ENCODE measurements at places on chromosomes 5 and 9.

DNA sequence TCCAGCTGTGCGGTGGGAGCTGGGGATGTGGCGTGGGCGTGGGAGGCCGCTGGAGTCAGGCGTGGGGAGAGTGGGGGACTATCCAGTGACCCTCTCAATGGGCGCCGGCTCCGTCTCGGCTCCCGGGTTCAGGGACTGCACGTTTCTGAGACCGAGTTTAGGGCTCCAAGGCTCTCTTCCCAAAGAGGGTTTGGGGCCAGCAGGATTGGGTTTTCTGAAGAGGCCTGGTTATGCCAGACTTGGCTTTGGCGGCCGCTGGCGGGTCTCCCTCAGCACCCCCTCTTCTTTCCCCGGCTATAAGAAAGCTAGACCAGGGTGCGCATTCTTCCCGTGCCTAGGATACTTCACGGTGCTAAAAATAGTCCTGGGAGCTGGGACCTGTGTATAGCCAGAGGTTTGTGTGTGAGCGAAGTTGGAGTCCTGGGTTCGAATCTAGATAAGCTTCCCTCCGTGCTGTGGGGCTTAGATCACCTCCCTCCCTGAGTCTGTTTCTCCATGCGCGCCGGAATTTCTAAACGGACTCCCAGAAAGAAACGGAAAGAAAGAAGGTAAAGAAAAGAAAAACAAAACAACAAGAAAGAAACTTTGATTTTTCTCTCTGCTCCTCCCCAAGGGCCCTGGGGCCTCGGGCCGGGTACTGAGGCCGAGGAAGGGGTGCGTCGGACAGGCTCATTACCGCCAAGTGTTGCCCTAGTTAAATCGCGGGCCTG, 5.0 kb downstream of the HAND1 start:
- DNase-seq = no peak

GRCh38 chr9:8728910-8729309, 929.3 kb upstream of the DMAC1 start:
- no peak for DNase-seq

DNA sequence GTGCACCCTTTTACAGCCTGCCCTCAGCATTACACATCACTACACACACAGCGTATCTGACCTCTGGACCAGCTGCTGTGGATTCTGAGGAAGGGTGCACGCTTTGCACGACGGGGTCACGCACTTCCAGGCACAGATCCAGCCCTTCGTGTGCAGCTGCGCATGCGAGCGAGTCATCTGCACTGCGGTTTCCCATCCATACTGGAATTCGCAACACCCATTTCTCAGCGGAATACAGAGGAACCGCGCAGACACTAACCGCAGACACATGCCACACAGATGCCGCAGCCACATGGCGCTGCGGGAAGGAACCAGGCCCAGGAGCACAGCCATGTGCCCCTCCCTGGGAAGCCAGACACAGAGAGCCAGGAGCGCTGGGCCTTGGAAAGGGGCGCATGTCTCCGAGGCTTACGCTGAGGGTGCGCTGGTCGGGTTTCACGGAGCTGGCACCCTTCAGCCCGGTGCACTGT, 43.5 kb downstream of the PNPLA7 start:
- no peak for DNase-seq

DNA sequence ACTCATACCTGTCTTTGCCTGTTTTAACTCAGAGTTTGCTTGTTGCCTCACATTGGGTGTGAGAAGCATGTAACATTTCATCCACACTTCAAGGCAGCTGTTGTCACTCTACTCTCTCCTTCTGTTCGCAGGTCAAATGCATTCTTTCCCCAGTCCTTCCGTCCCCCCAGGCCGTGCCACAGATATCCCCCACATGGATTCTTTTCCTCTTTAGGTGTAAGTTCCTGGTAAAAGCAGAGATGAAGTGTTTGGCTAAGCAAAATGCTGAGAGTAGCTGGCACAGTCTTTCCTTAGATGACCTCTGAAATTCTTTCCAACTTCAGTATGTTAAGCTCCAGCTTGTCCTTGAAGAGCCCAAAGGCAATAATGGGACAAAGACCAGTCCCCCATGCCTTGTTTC, 328.2 kb downstream of the SLIT3 start:
- DNase-seq = no peak

GRCh38 chr9:108272349-108272899, 583.4 kb downstream of the ACTL7B start:
- DNase-seq = no peak

- DNase-seq = no peak
Measured at GRCh38 chr9:92181296-92181695, 66.1 kb upstream of the SPTLC1 start.

DNA sequence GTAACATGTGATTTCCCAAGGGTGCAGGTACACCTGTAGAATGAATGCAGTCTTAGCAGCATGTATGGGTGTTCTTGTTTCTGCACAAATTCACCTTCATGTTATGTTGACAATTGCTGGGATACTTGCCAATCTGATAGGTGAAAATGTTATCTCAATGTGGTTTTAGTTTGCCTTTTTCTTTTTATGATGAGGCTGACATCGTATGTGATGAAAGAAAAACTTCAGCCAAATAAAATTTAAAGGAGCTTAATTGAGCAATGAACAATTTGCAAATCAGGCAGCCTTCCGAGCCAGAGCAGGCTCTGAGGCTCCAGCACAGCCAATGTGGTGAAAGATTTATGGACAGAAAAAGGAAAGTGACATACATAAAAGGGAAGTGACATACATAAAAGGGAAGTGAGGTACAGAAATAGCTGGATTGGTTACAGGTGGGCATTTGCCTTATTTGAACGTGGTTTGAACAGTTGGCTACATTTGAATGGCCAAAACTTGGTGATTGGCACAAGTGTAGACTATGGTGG, 10.5 kb downstream of the TAL2 start:
- no peak for DNase-seq

DNA sequence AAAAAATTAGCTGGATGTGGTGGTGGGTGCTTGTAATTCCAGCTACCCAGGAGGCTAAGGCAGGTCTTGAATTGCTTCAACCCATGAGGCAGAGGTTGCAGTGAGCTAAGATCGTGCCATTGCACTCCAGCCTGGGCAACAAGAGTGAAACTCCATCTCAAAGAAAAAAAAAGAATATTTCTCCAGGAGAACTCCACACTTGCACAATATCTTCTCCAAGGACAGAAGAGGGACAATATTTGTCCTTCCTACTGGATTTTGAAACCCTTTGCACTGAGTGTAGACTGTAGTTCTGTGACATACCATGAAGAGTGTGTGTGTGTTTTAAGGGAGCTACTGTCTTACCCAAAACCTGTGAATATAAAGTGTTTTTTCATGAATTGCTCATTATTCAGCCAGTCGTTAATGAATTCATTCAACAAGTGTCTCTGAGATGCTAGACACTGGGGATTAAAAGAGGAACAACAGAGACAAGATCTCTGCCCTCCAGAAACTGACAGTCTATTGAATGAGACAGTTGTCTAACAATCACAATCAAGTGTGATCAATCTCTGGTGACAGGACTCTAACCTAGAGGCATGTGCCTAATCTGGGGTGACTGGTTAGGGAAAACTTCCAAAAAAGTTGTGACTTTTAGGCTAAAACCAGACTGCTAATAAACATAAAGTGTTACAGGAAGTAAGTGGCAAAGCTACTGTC, 9.8 kb upstream of the UBE2D2 start:
- DNase-seq = no peak

- no peak for DNase-seq
Measured at GRCh38 chr9:72997387-72997995, 44.6 kb upstream of the ALDH1A1 start.

- DNase-seq = no peak
Measured at GRCh38 chr5:157821822-157822622, 36.9 kb downstream of the CLINT1 start.

DNA sequence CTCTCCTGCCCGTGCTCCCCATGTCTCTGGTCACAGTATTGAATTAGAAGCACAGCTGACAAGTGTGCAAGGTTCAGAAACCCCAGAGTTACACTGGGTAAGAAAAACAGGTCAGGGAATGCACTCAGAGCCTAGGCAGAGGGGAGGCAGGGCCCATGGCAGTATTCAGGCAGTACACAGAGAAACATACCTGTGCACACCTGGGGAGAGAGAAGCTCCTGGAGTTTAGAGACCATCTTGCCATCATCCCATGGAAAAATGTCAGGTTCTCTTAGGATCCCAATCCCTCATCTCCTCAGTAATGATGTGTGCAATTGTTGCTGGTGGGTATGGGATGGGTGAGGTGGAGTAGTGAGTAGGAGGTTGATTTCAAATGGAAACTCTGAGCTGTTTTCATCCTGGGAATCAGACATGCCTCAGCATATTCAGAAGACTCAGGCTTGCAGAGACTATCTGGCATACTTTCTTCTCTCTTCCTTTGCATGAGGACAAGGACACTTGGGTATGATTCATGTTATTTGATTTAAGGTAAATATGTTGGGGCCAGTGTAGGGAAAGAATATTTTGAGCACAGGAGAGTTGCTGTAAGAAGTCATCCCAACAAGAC, 228.5 kb downstream of the ESM1 start:
- no peak for DNase-seq

DNA sequence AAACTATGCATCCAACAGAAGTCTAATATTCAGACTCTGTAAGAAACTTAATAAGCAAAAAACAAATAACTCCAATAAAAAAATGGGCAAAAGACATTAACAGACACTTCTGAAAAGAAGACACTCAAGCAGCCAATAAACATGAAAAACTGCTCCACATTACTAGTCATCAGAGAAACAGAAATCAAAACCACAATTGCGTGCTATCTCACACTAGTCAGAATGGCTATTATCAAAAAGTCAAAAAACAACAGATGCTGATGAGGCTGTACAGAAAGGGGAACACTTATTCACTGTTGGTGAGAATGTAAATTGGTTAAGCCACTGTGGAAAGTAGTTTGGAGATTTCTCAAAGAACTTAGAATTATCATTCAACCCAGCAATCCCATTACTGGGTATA, 101.2 kb upstream of the TRIM32 start:
- no peak for DNase-seq

DNA sequence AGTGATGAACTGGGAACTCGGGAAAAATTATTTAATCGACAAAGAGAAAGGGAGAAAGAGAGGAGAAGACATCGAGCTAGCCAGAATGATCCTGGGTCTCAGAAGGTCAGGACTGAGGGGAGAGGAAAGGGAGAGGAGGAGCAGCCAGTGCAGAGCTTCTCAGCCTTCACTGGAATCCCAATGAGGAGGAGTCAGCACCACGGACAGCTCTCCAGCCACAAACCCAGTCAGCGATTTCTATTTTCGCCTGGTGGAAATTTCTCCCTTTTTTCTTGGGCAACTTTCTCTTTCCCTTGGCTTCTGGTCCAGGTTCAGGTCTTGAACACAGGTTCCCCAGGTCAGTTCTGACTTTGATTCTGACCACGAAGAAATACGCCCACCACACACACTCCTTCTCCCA, 1.6 kb upstream of the BRINP1 start:
- DNase-seq = no peak

- no peak for DNase-seq
Measured at GRCh38 chr5:95925939-95926338, 35.7 kb downstream of the ELL2 start.

- no peak for DNase-seq
Measured at GRCh38 chr5:176846335-176847140, 36.2 kb downstream of the UNC5A start.

DNA sequence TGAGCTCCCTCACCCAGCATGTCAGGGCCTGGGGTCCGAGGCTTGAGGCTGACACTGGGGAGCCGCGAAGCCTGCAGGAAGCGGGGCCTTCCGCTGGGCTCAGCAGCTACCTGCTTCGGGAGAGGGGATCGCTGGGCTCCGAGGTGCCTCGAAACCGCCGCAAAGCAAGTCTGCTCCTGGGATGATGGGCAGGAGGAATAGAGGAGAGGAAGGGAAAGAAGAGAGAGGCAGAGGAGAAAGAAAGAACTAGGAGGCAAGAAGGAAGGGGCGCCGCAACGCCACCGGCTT, 1.5 kb upstream of the PRDM12 start:
- no peak for DNase-seq

GRCh38 chr5:158838781-158839180, 260.9 kb downstream of the EBF1 start:
- DNase-seq = no peak

GRCh38 chr9:60545878-60546385, 368.3 kb upstream of the SPATA31A5 start:
- no peak for DNase-seq

- no peak for DNase-seq
Measured at GRCh38 chr5:84438456-84438855, 53.8 kb upstream of the EDIL3 start.

DNA sequence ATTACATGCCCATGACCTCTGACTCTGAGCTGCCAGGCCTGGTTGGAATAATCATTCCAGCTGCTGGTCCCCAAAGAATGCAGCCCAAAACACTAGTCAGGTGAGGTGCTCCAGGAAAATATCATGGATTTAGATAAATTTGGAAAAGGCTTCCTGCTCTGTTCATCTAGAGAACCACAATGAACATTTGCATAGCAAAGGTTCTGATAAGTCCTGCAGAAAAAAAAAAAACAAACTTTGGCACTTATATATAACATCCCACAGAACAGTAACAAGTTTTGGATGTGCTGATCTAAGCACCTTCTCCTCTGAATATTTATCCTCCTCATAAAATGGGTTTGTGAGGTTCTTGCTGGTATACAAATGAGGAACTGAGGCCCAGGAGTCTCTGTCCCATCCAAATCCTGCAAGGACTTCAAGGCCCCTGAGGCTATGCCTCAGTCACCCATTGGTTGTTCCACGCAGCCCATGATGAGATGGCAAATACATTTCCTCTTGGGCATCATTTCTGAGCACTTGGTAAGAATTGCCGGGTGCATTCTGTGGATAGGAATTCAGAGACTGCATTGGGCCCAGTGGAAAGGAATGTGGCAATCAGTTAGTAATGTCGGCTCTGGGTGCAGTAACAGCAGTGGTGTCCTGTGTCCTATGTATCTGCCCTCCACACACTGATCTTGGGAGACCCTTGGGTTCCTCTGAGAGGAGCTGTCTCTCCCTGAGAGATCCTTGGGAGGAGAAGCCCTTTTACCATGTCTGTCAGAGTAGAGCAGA, 73.4 kb upstream of the ASS1 start:
- DNase-seq = no peak

GRCh38 chr5:140108093-140109017, 5.6 kb upstream of the PURA start:
- DNase-seq = no peak

DNA sequence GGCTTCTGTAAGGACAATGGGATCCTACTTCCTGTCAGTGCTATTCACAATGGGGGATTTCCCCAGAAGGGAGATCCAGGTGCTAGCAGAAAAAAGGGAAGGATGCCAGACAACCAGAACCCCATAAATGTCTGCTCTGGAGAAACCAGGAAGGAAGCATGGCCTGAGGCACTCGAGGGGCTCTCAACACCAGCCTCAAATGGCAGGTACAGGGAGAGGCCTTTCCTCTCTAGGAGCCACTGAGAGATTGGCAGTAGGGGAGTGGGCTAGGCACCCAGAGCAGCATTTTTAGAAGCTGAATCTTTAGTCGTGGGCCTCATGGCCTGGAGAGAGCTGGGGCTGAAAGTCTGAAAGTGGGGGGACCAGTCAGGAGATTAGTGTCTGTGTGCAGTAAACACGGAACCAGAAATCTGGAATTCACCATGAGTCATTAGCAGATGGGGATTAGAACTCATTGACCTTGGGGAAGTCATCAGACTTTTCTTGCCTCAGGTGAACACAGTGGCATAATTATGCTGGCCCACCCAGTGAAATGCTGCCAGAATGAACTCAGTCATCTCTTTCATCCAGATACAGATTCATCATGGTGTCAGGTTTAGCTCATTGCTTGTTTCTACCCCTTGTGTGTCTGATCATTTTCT, 28.3 kb downstream of the ARHGEF28 start:
- DNase-seq = no peak

- DNase-seq = no peak
Measured at GRCh38 chr9:89659891-89660685, 55.3 kb downstream of the GADD45G start.

All from Panc1 (cell line).